ENCODE measurements at places on chromosomes 13 and 19.

DNA sequence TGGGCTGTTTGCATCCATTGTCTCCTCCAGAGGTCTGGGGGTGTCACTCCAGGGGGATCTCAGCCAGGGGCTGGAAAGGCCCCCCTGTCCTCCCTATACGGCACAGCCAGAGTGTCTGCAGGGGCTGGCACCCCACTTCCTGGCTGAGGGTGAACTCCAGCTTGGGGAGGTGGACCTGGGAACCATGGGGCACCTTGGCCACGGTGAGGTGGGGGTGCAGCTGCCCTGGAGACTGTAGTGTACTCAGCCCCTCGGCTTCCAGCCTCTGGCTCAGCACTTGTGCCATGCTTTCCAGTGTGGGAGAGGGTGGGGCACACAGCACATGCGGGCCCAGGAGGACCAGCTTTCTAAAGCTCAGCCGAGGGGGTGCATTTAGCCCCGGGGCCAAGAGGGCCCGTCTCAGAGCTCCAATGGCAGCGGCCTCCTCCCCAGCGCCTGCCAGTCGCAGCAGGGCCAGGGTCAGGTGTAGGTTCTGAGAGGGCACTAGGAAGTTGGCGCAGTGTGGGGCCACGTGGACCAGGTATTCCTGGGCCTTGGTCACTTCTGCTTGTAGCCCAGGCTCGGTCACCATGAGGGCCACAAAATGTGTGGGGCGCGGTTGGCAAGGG lies 1.4 kb downstream of the LENG9 start:
- DNase-seq, result no peak

- DNase-seq, result peak; percentile 55
Measured at GRCh38 chr13:24683838-24684599, 3.8 kb downstream of the ATP12A start.

DNA sequence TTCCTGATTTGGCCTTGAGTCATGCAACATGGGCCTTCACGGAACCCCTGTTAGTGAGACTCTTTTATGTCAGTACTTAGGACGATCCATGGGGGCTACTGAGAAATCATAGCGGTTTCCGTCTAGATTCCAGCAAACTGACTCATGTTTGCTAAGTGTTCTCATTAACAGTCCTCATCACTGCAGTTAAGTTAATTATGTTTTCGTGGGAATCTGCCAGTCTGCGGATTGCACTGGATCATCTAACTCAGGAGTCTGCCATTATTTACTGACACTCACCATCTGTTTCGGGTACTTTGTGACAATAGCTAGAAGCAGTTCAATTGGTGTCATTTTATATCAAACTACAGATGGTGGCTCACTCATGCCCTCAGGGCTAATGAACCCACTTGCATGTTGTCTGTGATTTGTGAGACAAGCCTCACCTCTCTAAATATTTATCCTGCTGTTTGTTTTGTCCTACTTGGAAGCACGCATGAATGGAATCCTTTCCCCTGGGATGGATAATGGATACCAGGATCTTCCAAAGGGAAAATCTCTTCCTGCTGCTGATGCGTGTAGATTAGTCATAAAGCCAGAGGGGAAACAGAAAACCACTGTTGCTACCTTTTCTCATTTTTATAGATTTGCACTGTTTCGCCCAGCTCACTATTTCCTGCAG lies 61.8 kb downstream of the RAB20 start:
- DNase-seq, result no peak

DNA sequence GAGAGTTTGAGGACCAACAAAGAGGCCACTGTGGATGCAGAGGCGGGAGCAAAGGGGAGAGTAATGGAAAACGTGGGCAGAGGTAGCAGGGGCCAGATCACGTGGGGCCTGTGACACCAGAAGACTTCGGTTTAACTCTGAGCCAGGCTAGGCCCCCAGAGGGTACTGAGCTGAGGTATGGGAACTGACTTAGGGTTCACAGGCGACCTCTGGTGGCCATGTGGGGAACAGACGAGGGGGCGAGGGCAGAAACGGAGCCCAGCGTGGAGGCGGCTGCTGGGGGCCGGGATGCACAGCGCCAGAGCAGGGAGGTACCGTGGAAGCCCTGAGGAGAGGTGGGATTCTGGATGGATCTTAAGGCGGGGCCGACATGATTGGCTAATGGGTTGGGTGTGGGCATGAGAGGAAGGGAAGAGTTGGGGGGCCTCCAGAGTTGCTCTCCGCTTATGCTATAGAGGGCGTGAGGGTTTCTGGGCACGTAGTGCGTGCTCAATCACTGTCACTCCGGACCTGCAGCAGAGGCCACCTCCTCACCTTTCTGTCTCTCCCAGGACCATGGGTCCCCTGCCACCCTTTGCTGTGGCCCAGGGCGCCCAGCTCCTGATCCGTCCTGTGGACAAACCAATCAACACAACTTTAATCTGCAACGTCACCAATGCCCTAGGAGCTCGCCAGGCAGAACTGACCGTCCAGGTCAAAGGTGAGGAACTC lies 13.7 kb downstream of the PVR start:
- DNase-seq, result peak; percentile 46

DNA sequence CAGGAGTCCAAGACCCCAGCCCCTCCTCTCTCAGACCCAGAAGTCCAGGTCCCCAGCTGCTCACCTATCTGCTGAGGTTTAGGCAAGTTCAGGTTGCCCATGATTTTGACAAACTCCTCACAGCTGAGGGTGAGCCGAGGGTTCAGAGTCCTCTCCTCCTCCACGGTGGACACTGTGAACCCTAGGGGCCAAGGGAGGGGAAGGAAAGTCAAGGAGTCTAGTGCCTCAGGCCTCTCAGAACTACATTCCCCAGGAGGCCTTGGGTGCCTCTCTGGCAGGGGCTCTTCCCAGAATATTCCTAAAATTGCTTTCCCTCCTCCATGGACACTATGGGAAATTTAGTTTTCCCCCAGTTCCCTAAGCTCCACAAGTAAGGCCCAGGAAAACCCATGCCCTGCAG lies 3.3 kb upstream of the PHLDB3 start:
- no peak for DNase-seq

- no peak for DNase-seq
Measured at GRCh38 chr19:5484398-5485285, 29.4 kb downstream of the ZNRF4 start.

- DNase-seq, result no peak
Measured at GRCh38 chr19:44927746-44928145, 13.3 kb downstream of the APOC1 start.

DNA sequence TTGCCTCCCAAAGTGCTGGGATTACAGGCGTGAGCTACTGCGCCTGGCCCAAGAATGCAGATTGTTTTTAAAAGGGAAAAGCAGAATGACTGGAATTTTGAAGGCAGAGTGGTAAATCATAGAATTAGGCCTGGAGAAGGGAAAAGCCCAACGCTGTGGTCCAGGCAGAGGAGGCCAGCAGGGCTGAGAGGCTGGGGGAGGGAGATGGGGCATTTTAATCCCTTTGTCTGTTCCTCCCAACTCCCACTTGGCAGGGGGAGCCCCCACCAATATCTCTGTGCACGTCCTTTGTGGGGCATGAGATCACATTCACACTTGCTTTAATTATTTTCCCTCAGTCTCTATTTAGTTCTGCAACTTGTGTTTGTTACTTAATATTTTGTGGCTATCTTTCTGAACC lies 54.4 kb upstream of the RANBP3 start:
- no peak for DNase-seq

DNA sequence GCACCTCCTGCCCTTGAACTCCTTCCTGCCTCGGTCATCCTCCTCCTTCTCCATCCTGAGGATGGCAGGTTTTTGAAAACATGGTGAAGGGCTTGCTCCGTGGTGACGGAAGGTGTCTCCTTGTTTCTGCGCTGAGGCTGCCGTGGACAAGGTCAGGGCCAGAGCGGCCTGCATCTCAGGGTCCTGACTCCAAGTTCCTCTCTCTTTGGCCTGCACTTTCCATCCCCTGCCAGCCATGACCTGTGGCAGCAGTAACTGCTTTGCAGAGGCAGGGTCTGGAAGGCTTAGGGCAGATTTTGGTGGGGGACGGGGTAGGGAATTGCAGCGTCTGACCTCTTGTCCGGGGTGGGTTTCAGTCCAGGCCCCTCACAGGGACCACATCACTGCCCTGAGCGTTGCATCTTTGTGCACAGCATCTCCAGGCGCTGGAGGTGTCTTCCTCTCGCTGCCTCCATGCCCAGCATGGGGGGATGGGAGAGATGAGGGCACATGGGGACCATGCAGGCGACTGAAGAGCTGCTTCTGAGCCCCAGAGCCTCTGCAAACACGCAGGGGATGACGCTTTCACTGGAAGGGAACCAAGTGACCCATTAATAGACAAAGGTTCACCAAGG lies 216.8 kb downstream of the TEX29 start:
- DNase-seq, result no peak

DNA sequence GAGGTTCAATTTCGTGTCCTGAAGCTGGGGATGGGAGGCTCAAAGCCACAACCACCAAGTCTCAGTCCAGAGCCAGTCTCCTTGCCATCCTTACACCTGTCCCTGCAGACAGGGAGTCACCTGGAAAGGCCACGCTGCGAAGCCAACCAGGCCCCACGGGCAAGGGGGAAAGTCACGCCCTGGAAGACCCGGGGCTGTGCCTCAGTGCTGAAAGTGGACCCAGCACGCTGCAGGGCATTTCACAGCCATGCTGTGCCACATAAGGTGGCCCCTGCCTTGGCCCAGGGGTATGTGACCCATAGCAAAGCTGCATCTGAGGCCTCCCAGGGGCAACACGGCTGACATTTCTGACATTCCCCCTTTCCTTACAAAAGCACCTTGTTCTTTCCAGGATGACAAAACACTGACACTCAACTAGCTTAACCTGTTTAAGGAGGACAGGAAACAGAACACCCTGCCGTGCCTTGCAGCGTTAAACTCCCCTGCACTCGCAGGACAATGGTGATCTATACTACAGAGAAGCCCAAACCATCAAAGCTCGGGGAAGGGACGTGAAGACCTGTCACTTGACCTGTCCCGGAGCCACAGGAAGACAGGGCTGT lies 14.8 kb downstream of the CHERP start:
- no peak for DNase-seq

- peak; percentile 66 for DNase-seq
Measured at GRCh38 chr19:47032171-47032811, 12.7 kb downstream of the NPAS1 start.

DNA sequence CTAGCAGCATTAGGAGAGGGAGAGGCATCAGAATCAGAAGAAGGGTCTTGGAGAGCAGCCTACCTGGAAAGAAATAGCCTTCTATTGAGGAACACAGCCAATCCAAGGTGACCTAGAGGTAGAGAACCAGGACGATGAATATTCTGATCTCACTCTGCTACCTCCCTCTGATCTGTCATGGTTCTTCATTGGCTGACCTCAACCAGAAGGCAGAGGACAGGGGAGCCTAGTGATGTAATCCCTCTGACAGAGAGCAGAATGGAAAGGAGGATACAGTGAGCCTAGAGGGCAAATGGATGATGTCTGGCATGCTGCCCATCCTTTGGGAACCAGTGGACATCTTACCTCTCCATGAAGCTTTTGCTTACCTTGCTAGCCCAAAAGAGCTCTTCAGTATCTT lies 3.6 kb downstream of the ZNF507 start:
- no peak for DNase-seq

DNA sequence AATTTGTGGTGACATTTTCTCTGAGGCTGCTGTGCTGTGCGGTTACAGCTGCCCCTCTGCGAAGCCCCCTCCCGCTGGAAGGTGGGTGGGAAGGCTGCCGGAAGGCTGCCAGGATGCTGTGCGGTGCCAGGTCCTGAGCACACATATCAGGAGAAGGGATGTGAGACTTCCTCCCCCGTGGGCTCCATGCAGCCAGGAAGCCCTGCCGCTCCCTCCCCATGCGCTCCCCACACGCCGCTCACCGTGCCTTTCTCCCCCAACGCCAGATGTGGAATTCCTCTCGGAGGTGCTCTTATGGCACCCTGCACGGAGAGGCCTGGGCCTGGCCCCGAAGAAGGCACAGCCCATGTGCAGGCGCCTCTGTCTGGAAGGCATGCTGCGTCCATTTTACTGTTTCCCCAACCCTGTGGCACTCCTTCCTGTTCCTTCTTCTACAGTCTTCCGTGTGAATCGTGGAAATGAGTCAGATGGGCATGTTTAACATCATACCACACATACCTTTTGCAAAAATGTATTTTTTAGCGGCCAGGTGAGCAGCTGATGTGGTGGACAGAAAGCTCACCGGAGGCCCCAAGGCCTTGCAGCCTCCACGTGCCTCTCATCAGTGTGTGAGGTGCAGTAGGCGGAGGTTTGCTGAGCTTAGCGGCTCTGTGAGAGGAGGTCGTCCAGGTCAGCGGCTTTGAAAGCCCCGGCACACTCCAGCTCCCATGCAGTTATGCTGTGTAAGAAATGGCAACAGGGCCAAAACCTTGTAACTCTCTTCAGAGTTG lies 88.0 kb downstream of the ATP11A start:
- DNase-seq, result no peak

GRCh38 chr19:3781603-3782002 lies 4.6 kb downstream of the MATK start:
- DNase-seq, result no peak

- DNase-seq, result no peak
Measured at GRCh38 chr13:72431981-72432682, 295.3 kb downstream of the MZT1 start.

DNA sequence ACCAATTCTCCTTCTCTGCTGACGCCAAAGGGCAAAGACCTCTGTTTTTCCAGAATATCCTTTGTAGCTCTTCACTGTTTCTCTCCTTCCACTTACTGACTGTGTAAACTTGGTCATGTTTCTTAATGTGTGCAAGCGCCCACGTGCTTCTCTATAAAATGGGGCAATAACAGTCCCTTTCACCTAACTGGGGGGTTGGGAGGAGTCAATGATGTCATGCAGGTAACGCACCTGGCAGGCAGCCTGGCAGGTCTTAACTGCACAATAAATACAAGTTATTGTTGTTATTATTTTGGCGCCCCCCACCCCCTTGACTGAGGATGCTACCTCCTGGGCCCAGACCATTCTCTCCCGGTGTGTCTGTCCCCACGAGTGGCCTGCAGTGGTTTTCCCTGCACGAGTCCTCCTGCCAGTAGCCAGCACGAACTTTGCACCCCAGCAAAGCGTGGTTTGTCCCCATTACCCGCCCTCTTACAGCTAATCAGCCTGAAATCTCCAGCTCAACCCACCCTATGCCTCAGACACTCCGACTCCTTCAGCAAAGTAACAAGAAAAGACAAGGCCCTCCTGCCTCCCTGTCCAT lies 5.3 kb downstream of the SBSN start:
- no peak for DNase-seq

- DNase-seq, result no peak
Measured at GRCh38 chr19:41495589-41495988, 52.6 kb downstream of the ERICH4 start.

DNA sequence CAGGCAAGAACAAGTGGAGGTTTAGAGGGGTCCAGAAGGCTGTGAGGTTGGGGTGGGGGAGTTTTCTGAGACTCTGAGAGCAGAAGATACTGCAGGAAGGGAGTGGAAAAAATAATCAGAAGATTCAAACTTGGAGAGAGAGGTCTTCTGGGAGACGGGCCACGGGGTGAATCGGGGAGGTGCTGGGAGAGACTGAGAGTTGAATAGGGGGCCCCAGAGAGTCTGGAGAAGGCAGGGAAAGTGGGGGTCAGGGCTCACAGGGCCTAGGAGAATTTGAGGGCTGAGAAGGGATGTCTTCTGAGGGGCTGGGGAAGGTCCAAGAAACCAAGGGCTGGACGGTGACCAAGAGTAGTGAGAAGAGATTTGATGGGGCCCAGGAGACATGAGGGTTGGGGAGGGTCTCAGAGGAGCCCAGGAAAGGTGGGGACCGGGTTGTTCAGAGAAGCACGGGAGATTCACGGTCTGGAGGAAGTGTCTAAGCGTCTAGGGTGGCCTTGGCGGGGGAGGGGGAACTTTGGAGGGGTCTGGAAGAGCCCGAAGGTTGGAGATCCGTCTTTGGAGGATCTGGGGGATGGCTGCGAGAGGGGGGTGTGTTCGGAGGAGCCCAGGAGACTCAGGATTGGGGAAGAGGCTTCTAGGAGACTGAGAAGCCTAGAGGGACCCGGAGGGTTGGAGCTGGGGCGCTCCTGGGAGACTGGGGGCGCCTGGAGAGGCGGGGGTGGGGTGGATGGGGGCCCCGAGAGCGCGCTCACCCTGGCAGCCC lies 1.5 kb downstream of the KCNC3 start:
- no peak for DNase-seq

Data from CD4-positive, alpha-beta memory T cell (primary cell).